ENCODE measurements at places on chromosomes 4 and X. TPM values are rescaled to one million over a fixed set of nuclear protein-coding genes. Genes with fewer than 3 reads are reported as not detected.

DNA sequence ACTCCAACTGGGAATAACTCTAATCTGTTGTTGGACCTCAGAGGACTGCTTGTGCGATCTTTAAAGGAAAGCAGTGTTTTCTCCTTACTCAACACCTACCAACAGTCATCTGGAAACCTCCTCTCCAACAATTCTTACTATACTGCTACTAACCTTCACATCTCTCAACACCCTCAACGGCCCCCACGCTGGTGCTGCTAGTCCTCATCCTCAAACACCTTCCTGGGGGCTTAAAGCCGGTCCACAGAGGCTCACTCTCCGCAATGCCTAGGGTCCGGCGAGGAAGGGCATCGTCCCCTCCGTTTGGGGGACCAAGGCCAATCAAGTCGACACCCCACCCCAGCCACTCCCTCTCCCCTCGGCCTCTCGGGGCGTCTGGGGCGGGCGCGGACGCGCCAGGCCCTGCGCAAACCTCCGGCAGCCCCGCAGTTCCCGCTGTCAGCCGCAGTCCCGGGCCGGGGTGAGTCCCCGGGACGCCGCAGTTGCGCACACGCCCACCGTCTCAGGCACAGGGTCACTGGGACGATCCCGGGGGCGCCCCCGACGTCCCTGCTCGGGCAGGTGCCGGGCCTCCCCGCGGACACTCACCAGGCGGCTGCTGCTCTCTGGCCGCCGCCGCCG, 418 bp downstream of the TAB3 start:
- peak; percentile 20 for DNase-seq

The AWAT2 gene
- not detected for total RNA-seq

DNA sequence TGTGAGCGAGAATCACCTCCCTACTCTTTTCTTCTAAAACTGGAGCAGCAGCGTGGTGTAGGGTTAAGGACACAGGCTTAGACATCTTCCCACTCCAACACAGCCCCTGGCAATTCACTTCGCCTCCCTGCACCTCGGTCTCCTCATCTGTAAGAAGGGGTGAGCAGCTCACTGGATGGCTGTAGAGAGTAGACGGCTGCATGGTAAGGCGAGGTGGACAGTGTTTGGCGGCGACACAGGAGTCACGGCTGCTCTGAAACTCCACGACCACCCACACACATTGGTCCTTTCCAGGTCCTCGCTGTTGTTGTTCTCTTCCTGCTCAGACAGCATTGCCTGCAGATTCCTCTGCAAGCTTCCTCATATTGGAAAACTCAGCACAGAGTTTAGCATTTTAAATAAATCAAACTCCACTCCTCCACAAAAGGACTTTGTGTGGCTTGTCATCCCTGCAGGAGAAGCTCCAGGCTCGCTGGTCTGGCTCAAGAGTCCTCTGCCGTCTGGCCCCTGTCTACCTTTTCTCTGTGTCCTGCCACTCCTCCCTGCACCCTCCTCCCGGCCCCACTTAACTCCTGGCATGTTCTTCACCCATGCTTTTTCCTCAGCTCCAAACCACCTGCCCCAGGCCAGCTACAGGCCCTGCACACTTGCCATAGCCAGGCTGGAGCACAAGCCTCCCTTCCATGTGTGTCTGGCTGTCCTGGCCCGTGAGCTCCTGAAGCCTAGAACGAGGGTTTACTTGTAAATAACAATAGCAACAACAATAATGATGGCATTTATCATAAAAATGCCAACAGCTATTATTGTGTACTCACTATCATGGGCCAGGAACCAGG, 41.3 kb upstream of the CRMP1 start:
- no peak for DNase-seq

DNA sequence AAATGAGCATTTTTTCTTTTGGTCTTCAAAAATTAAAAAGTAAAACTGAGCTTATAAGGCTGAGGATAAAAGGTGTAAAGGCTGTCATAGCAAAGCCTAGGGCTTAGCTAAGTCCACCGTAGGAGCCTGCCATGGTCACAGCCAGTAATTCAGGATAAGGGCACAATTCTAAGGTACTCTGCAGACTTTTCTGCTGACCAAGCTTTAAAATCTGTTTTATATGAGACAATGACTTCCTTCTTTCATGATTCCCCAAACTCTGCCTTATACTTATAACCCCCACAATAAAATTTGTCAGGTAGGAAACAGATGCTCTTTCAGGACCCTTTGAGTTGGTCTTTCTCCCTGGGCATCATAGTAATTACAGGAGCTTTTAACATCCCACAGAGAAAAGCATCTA, 138.5 kb downstream of the COL4A6 start:
- no peak for DNase-seq

GRCh38 chr4:106140601-106141000, 175.4 kb downstream of the TBCK start:
- DNase-seq, result peak; percentile 26

DNA sequence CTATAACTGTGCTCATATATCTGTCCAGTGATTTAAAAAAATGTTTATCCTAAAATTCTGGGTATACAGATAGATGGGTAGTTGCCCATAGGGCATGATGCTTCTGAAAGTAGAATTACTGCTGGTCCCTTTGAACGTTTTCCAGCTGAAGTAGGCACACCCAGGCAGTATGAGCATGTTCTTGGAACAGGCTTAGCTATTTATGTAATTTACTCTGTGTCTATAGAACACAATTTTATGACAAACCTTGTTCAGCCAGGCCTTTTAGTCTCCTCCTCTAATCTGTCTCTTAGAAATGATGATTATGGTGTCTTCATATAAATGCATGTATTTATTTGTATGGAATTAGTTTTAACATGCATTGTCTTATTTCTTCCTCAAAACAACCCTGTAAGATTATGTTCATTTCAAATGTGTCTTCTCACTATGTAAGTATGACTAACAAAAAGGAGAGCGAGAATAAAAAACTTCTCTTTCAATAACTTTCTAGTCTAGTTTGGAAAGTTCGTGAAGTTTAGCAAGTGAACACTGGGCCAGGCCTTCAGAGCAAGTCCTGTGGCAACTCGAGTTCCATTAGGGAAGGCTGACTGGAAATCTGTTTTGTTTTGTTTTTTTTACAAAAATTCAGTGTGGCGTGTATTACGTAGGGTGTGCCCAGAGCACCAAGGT, 142.0 kb downstream of the AFF1 start:
- no peak for DNase-seq

The TEX13B gene
- not detected for total RNA-seq

DNA sequence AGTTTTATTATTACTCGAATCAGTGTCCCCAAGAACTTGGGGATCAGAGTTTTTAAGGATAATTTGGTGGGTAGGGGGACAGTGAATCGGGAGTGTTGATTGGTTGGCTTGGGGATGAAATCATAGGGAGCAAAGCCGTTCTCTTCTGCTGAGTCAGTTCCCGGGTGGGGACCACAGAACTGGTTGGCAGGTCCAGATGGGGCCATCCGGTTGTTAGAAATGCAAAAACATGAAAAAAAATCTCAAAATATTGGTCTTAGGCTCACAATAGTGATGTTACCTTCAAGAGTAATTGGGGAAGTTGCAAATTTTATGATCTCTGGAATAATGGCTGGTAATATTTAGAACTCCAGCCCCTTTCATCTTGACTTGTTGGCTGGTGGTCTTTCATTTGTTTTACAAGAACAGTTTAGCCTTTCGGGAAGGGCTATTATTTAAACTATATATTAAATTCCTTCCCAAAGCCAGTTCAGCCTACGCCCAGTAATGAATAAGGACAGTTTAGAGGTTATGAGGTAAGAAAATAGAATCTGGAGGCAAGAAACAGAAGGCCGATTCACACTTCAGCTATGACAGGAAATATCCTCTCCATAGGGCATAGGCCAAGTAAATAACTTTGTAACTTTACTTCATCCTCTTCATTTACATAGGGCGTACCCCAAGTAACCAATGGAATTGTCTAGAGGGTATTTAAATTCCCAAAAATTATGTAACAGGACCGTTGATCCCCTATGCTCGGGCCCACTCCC, 164.1 kb upstream of the STS start:
- DNase-seq, result no peak

GRCh38 chr4:1365271-1366178, 18.5 kb downstream of the UVSSA start:
- DNase-seq, result no peak

The STAP1 gene
- not detected for total RNA-seq

DNA sequence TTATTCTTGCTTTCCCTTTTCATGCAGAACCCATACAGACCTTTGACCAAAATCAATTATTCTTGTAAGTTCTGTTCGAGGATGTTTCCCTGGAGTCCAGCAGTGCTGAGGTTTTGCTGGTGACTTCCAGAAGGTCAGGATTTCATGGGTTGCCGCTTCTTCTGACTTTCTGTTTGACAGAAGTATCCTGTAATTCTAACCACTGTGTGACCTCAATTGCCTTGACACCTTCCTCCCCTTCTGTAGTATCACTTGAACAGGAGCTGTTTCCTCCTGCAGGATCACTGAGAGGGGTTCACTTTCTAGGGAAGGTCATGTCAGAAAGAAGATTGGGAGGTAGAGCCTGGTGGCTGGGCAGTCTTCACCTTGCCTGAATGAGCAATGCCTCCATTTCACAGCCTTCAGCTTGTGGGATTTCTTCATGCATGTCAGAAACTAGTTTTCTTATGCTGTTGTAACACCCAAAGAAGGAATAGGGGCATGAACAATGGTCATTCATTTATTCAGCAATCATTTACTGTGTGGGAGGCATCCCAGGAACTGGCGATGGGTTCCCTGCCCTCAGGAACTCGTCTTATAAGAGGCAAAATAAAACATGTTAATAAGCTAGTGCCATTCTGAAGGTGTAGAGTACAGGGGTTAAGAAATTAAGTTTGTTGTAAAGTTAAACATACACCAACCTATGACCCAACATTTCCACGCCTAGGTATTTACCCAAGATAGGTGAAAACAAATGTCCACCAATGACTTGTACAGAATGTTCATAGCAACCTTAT, 205.9 kb downstream of the SOWAHB start:
- DNase-seq, result no peak

The TRIM75 gene
- total RNA-seq, result not detected

GRCh38 chr4:88995874-88996273, 61.1 kb downstream of the FAM13A start:
- DNase-seq, result no peak

DNA sequence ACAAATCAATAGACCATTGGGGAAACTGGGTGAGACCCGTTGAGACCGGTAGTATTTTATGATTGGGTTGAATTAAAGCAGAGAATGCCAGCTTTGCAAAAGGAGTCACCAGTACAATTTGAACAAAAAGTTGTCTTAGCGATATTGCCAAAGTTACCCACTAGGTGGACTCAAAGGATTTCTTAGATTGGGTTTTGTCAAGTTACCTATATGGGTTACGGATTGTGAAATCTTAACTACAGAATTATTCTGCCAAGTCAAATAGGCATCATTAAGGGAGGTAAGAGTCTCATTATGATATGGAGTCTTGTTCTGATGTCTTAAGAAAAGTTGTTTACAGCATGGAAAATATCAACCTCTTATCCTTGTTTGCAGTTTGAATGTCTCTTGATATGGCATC, 15.0 kb upstream of the CT47A1 start:
- peak; percentile 81 for DNase-seq

The EPGN gene
- not detected for total RNA-seq

The DAPP1 gene
- total RNA-seq, result not detected

The GPC4 gene
- total RNA-seq, result 3.6 TPM

GRCh38 chrX:100264200-100264599, 145.9 kb downstream of the PCDH19 start:
- DNase-seq, result no peak

DNA sequence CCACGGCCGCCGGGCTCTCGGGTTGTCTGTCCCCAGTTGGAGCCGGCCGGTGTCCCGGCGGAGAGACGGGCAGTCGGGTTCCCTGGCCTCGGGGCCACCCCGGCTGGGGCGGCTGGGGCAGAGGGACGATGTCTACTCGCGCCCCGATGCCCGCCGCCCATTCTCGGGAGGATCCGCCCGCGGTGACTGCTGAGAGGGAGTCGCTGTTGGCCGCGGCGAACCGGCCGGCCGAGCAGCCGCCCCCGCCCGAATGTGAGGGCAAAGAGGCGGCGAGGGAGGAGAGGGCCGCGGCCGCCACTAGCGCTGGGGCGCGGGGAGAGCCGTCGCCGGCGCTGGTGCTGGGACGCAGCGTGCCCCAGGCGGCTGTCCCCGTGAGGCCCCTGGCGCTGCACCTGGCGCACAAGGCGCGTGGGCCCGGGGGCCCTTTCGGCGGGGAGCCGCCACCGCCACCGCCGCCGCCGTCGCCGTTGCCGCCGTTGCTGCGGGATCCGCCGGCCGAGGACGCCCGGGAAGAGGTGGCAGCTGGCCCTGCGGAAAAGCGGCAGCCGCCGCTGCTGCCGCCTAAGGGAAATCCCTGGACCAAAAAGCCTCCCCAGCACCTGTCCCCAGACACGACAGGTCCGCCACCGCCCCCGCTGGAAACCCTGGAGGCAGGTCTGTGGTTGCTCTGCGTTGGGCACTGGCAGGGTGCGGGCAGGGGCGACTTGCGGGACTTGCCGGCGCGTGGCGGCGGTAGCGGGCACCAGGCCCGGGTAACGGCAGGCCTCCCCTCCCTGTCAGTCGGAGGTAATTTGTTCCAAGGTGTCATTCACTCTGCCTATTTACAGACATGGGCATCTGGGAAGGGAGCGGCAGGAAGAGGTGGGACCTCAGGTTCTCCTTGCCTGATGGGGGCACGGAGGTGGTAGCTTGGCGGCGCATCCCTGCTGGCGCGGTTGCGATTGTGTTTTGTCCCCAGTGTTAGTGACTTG, 739 bp downstream of the LARP1B start:
- peak; percentile 14 for DNase-seq

The FTSJ1 gene
- total RNA-seq, result 39.2 TPM

DNA sequence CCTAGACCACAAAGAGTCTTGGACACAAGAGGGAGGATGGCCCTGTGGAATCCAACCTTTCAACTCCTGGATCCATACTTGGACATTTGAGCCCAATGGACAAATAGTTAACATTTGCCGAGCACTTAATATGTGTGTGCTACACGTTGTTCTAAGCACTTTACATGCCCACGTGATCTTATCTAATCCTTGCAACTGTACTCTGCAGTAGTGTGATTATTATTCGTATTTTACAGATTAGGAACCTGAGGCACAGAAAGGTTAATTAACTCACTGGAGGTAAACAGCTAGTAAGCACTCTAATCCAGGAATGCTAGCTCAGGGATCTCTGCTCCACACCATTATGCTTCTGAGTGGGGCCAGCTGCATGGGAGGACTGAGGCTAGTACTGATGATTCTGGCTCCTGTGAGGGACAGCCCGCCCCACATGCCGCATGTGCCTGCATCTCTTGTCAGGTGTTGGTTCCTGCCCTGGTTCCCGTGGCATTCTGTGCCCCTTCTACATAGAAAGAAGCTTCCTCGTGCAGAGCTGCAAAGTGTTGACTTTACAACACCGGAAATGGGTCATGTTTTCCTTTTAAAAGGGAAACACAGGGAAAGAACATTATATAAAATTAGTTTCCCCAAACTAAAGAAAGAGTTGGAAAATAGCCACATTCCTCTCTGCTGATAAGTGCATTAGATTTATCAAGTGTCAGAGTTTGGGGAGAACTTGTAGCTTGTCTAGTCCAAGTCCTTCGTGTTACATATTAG, 34.8 kb downstream of the PLAC1 start:
- no peak for DNase-seq

The YY2 gene
- 2.4 TPM for total RNA-seq

- DNase-seq, result no peak
These were observed 259.1 kb upstream of the SLIT2 start for GRCh38 chr4:19992471-19993093.

The BGN gene
- not detected for total RNA-seq
